ENCODE measurements at places on chromosomes 11 and 22.
A peak's percentile ranks its signal among the peaks of the same experiment; 100 is the strongest.

GRCh38 chr22:37781434-37782059 lies 26.2 kb upstream of the GCAT start:
- DNase-seq = no peak

DNA sequence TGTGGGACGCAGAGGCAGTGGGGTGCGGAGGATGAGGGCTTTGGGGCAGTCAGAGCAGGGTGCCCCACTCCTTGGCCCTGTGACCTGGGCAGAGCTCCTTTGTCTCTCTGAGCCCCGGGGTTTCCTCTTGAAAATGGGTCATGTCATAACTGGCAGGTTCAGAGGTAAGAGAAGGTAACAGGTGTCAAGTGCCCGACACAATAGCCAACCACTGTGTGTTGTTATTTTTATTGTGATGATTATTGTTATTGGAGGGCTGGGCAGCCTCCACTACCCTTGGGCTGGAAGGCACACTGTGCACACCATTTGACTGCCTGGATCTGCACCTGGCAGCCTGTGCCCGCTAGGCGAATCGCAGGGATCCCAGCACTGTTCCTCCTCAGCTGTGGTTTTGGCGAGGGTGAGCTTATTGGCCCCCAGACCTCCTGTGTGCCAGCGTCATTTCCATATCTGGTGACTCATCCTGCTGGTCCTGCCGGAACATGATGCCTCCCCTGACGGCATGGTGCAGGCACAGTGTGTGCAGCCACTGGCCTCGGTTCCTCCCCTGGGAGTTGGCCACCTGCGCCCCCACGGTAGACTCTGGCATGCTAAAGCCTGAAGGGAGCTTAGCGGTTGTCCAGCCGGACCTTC lies 15.4 kb upstream of the SOX10 start:
- DNase-seq = no peak

DNA sequence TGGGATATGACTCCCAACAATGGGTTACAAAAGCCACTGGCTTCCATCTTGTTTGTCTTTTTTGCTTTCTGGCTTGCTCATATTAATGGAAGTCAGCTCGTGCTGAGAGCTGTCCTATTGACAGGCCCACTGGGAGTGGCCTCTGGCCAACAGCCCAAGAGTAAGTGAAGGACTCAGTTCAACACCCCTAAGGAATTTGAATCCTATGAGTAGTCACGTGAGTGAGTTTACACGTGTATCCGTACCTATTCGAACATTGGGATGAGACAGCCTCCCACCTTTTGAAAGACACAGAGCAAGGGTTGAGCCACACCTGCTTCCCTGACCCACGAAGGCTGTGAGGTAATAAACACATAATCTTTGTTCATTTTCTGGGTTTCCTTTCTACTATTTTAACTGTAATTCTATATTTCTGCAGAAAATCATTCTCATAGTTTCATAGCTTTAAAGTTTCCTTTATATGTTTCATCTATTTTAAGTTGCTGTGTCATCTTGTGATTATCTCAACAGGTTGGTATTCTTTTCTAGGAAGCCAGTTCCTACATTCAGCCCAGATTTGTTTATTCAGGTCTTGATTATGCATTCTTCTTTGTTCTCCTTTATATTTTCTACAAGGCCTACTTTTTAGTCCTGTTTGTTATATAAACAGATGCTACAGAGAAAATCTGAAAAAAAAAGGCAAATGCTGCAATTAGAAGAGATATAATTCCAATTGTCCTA lies 802.3 kb downstream of the CNTN5 start:
- no peak for DNase-seq

DNA sequence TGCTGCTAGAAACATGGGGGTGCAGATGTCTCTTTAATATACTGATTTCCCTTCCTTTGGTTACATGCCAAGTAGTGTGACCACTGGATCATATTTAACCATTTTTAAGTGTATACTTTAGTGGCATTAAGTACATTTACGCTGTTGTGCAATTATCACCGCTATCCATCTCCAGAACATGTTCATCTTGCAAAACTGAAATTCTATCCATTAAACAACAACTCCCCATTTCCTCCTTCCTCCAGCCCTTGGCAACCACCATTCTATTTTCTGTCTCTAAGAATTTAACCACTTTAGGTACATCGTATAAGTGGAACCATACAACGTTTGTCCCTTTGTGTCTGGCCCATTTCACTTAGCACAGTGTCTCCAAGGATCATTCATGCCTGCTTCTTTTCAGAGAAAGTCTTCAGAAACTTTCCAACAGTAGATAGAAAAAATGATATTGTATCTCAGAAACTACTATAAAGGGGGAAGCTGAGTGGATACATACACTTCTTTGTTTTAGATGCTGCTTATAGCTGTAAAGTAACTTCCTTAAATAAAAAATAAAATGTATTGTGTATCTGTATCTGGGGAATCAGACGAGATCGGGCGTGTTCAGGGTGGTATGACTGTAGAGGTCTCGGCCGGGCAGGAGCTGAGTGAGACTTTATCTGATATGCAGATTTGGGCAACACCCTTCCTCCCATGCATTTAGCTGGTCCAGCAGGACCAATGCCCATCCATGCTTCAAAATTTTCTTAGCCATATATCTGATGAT lies 44.6 kb upstream of the ZBED5 start:
- DNase-seq = no peak

DNA sequence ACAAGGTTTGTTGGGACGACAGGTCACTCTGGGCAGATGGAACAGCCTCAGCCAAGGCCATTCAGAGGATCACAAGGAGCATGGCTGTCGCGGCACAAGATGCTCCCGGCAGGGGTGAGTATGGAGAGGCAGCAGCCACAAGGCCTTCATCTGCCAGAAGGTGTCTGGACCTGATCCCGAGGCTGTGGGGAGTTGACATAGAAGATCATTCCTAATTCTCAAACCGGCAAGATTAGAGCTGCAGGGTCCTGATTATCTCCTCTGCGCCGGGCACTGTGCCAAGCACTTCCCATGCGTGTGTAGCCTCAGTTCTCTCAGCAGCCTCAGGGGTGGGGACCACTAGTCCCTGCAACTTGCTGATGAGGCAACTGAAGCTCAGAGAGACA lies 32.3 kb upstream of the RFPL3 start:
- DNase-seq = no peak

DNA sequence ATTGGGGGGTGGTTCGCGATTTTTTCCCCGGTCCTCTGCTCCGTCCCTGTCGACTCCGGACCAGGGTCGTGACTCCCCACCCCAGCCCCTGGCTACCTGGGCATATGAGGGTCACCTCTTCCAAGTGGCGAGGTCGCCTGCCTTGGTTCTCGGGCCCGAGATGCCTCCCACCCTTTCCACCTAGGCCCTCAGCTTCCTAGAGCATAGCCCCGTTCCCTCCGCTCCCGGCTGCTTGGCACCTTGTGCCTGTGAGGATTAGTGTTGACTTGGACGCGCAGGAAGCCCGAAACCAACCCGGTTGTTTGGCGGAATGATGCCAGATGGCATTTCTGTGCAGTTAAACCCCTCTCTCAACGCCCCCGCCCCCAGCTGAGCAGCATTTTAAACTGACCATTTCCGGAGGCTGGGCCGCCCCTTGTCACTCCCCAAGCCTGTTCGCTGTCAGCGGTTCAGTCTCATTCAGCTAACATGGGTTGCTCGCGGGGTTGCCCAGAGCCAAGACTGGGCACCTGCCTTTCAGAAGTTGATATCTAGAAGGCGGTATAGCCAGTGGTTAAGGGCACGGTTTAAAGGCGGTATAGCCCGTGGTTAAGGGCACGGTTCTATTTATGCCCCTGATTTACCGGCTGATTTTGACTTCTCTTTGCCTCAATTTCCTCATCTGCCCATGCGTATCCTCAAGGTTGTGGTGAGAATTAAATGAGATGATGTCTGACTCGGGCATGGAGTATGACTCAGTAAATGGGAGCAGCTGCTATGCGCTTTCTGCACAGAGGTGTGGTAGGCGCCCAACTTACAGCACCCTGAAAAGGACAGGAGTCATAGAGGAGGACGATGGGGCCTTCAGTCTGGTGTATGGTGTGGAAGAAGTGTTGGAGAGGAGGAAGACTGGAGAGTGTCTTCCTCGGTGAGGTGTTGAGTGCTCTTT lies 639 bp downstream of the INCENP start:
- no peak for DNase-seq

GRCh38 chr11:99240192-99241030 lies 219.7 kb downstream of the CNTN5 start:
- DNase-seq = no peak

DNA sequence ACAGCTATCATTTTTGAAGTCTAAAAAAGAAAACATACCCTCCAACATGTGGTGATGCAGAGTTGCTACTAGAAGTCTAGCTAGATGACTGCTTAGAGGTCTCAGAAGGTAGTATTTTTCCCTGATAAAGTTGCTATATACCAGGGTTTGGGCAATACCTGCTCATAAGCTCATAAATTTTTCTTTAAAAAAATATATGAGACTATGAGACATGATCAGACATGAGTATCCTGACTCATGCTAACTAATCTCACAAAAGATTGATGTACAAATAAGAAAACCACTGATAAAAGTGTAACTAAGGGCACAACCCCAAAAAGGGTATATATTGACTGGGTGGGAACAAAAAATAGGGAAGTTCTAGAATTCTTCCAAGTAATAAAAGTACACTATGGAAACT lies 740.9 kb downstream of the METTL15 start:
- no peak for DNase-seq

- peak; percentile 40 for DNase-seq
Measured at GRCh38 chr11:3202759-3203158, 15.9 kb downstream of the MRGPRG start.

GRCh38 chr22:42621505-42622002 lies 6.9 kb upstream of the POLDIP3 start:
- peak; percentile 32 for DNase-seq

DNA sequence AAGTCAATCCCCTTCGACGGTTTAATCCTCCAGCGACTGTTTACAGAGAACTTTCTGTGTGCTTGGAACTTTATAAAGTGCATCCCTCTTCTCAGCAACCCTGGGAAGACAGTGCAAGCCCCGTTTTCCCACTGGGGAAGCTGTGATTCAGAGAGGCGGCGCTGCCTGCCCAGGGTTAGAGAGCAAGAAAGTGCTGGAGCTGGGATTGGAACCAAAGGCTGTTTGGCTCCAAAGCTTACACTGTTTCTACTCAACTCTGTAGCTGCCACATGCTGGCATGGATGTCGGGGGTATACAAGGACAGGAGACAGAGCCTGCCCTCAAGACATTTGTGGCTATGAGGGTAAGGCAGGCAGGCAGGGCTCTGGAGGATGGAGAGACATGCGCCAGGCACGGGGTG lies 13.0 kb downstream of the FBLN1 start:
- no peak for DNase-seq

- peak; percentile 73 for DNase-seq
Measured at GRCh38 chr22:42661985-42662831, 13.0 kb upstream of the CYB5R3 start.

GRCh38 chr11:105100981-105101630 lies 38.5 kb downstream of the CARD18 start:
- DNase-seq = no peak

- no peak for DNase-seq
Measured at GRCh38 chr11:14454861-14455632, 44.6 kb downstream of the COPB1 start.
